Psoas muscle (tissue), 8 donors: ENCODE measurements at places on chromosomes 3 and 15. TPM values are rescaled to one million over a fixed set of nuclear protein-coding genes. Genes with fewer than 3 reads are reported as not detected.

SCAANT1 gene
- total RNA-seq: not detected

GRCh38 chr3:52434491-52435115 is 10.3 kb downstream of the SEMA3G start:
- DNase-seq: no peak

GRCh38 chr3:114460459-114460858 is 166.6 kb downstream of the TIGIT start:
- no peak for DNase-seq

DNA sequence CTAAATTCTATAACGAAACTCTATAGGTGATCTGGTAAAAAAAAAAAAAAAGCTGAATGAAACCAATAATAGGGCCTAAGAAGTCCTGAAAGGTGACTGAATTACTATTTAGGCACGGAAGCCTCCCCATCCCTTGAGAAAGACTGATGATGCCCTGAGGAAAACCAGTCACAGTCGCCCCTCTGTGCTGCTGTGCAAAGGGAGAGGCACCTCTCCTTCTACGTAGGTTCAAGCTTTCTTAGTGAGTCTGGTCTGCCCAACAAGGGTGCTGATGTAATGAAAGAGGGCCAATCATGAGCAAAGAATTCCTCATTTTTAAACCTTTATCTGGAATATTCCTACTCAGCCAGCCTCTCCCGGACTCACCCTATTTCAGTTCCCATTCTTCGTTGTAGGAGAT is 11.9 kb downstream of the NPHP3 start:
- no peak for DNase-seq

MITF gene
- total RNA-seq: 98.1 TPM

DNA sequence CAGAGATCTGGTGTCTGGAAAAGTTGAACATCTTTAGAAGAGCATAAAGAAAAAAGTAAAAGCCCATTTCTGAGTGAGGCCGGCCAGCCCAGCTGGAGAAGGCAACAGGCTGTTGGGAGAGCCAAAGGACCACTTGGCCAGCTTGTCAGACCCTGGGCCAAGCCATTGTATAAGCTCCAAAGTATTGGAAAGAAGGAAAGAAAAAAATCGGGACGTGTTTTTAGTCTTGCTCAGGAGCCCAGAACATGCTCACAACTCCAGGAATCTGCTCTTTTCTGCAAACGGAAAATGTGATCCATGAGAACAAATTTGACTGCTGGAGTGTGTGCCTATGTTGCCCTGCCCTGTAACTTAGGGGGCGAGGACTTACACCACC is 10.4 kb upstream of the CLPX start:
- DNase-seq: no peak

RASGRP1 gene
- 0.21 TPM for total RNA-seq

GRCh38 chr3:29186131-29186599 is 94.7 kb upstream of the RBMS3 start:
- DNase-seq: no peak

DNA sequence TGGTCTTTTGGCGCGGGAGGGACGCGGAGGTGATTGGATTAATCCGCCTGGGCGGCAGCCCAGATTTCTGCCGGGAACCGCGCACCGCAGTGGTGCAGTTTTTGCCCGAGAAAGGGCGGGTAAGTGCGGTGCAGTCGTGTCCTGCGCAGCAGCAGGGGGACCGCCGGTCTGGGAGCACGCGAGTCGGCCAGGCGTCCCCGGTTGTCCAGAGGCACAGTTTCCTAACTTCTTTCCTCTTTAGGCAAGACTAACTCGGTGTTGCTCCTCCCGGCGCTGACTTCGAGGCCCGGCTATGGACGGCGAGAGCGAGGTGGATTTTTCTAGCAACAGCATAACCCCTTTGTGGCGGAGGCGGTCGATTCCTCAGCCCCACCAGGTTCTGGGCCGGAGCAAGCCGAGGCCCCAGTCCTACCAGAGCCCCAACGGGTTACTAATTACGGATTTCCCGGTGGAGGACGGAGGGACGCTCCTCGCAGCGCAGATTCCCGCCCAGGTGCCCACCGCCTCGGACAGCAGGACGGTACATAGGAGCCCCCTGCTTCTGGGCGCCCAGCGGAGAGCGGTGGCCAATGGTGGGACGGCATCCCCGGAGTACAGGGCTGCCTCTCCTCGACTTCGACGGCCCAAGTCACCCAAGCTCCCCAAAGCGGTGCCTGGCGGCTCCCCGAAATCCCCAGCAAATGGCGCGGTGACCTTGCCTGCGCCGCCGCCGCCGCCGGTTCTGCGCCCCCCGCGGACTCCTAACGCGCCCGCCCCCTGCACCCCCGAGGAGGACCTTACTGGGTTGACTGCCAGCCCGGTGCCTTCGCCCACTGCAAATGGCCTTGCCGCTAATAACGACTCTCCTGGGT is 736 bp downstream of the ARHGEF26 start:
- peak; percentile 33 for DNase-seq

ITPR1 gene
- total RNA-seq: 8.8 TPM

DNA sequence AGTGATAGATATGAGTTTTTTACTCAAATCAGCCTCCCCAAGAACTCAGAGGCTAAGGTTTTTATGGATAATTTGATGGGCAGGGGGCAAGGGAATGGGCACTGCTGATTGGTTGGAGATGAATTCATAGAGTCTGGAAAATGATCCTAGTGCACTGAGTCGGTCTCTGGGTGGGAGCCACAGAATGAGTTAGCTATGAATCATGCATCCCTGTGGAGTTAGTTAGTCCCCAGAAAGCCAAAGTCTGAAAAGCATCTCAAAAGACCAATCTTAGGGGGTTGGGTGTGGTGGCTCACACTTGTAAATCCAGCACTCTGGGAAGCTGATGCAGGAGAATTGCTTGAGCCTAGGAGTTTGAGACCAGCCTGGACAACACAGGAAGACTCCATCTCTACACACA is 516.1 kb downstream of the AGBL1 start:
- no peak for DNase-seq

- DNase-seq: no peak
These were observed 319.8 kb downstream of the DOCK3 start for GRCh38 chr3:50994537-50994936.

- DNase-seq: no peak
These were observed 12.2 kb upstream of the PIK3R4 start for GRCh38 chr3:130758624-130759369.

- DNase-seq: no peak
These were observed 725.3 kb downstream of the TUSC7 start for GRCh38 chr3:117434661-117435412.

- no peak for DNase-seq
These were observed 202.8 kb downstream of the CADPS start for GRCh38 chr3:62672270-62672987.

GHRL gene
- not detected for total RNA-seq

- DNase-seq: no peak
These were observed 931.2 kb downstream of the MCTP2 start for GRCh38 chr15:95162531-95162930.

CD200 gene
- total RNA-seq: 1.5 TPM

GRCh38 chr3:129686941-129687340 is 80.5 kb upstream of the PLXND1 start:
- DNase-seq: no peak

- no peak for DNase-seq
These were observed 42.3 kb downstream of the DNASE1L3 start for GRCh38 chr3:58168498-58168897.

DNA sequence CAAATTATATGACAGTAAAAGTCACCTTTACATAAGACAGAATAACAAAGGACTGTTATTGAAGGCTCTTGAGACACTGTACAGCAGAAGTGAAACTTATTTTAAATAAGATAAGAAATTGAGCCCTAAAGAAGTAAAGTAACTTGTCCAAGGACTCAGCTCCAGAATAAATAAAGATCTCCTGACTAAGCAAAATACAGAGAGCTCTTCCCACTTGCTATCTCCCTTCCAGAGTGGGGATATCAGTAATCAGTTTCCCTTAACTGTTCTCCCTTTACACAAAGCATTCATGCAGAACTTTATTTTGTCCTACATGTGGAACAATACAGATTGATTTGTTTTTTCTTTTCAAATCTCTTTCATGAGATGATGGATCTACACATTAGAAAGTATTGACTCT is 129.5 kb upstream of the BHLHE40 start:
- DNase-seq: no peak
